ENCODE measurements at places on chromosomes 12 and 14. TPM values are rescaled to one million over a fixed set of nuclear protein-coding genes. Genes with fewer than 3 reads are reported as not detected.

The TSPAN19 gene
- total RNA-seq = 0.15 TPM

GRCh38 chr12:76303989-76304460, 44.2 kb downstream of the BBS10 start:
- DNase-seq = no peak

DNA sequence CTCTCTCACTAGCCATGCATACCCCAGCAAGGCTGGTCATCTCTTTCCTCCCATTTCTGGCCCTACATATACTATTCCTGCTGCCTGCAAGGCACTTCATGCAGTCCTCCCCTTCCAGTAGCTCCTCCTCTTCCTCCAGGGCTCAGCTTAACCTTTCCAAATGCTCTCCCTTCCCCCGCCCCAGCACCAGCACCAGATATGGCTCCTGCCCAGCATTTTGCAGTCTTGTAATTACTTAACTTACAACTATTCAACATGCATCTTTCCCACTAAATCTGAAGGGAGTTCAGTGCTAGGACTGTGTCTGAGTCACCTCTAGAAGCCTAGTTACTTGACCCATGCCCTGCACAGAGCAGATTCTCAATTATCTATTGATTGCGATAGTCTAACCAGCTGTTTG, 1.8 kb upstream of the FBXO21 start:
- no peak for DNase-seq

- peak; percentile 77 for DNase-seq
Observed at GRCh38 chr12:2286461-2287131, 233.8 kb downstream of the CACNA1C start.

DNA sequence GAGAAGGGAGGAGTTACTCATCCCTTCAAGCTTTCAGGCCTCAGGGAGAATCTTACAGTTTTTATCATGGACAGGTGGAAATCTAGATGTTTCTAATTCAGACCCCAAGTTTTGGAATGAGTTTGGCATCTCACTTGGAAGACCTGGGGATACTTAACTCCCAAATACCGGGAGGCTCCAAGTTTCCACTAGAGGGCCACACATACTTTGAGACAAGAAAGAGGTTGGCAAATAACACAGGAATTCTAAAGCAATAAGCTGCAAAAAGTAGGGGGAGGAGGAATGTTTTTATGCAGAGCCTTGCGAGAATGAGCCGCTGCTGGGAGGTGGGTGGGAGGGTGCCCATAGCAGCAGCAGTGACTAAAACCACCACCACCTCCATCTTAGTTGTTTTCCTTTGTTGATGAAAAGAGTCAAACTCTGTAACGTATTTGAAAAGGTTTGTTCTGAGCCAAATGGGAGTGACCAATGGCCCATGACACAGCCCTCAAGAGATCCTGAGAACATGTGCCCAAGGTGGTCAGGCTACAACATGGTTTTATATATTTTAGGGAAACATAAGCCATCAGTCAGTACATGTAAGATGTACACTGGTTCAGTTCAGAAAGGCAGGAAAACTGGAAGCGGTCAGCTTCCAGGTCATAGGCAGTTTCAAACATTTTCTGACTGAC, 34.2 kb upstream of the RNASE1 start:
- DNase-seq = peak; percentile 52

All from renal cortical epithelial cell (primary cell).